ENCODE measurements at places on chromosomes 3 and 15. TPM values are rescaled to one million over a fixed set of nuclear protein-coding genes. Genes with fewer than 3 reads are reported as not detected.

GLDN gene
- total RNA-seq, result 2.1 TPM

ROPN1 gene
- not detected for total RNA-seq

C3orf33 gene
- total RNA-seq, result 2.7 TPM

A4GNT gene
- not detected for total RNA-seq

CACNA1D gene
- total RNA-seq, result 0.26 TPM

PLSCR5 gene
- total RNA-seq, result not detected

WWTR1 gene
- 46.2 TPM for total RNA-seq

CGNL1 gene
- 0.39 TPM for total RNA-seq

TFDP2 gene
- 32.3 TPM for total RNA-seq

GOLGA8S gene
- total RNA-seq, result not detected

ENTPD3 gene
- total RNA-seq, result not detected

OTOL1 gene
- not detected for total RNA-seq

NRROS gene
- total RNA-seq, result 0.52 TPM

PAQR9 gene
- not detected for total RNA-seq

SLC12A1 gene
- 0.13 TPM for total RNA-seq

P3H2 gene
- total RNA-seq, result 8.1 TPM

GRM7 gene
- total RNA-seq, result not detected

APBA2 gene
- 31.2 TPM for total RNA-seq

HDAC11 gene
- total RNA-seq, result 16.9 TPM

CORO2B gene
- 11.9 TPM for total RNA-seq

FANCD2OS gene
- not detected for total RNA-seq

CCDC54 gene
- not detected for total RNA-seq

AP3B2 gene
- total RNA-seq, result 0.26 TPM

SLC49A4 gene
- 7.4 TPM for total RNA-seq

AADACL2 gene
- not detected for total RNA-seq

AP4E1 gene
- total RNA-seq, result 9.2 TPM

ANKDD1A gene
- total RNA-seq, result 8.7 TPM

CYP1A2 gene
- total RNA-seq, result not detected

PP2D1 gene
- not detected for total RNA-seq

CYP11A1 gene
- not detected for total RNA-seq

All from epithelial cell of alveolus of lung (primary cell).